ENCODE measurements at places on chromosomes 5 and 9.

DNA sequence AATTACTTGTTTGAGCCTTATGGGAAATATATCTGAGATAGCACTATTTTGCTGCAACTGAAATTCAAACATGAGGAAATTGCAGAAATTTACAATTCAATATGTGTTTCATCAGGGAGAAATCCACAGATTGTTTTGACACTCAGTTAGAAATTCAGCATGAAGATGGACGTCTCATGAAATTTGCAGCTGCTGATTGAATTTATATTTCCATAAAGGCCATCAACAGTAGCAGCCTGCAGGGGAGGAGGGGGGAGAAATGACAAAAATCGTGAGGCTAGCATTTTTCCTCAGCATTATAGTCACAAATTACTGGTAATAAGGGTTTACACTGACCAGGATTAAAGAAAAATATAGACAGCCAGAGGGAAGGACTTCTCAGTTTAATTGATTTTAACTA lies 81.0 kb downstream of the NDUFAF2 start:
- no peak for DNase-seq

- DNase-seq: no peak
Observed at GRCh38 chr9:38523121-38523520, 97.3 kb downstream of the ANKRD18A start.

GRCh38 chr9:91578911-91579310 lies 155.3 kb upstream of the NFIL3 start:
- DNase-seq: no peak

- no peak for DNase-seq
Observed at GRCh38 chr5:140576776-140577201, 12.2 kb downstream of the SLC35A4 start.

DNA sequence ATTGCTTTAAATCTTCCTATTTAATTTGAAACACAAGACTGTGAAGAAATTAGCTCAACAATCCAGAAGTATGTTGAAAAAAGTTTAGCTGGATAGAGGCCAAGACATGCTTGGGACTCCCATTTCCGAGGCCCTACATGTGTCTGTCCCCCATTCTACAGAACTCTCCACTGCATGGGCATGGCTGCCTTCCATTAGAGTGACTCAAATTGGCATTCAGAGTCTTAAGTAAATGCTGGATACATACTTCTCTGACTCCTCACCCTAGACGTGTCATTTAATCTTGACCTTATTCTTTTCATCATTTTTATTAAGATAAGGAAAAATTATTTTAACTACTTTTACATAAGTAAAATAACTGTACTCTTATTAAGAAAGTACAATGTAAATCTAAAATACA lies 530.4 kb upstream of the CDH9 start:
- no peak for DNase-seq

GRCh38 chr5:133469846-133470245 lies 142.5 kb downstream of the FSTL4 start:
- no peak for DNase-seq

GRCh38 chr5:34991486-34992238 lies 56.1 kb downstream of the AGXT2 start:
- no peak for DNase-seq

GRCh38 chr5:82754759-82755158 lies 322.4 kb downstream of the TMEM167A start:
- no peak for DNase-seq

DNA sequence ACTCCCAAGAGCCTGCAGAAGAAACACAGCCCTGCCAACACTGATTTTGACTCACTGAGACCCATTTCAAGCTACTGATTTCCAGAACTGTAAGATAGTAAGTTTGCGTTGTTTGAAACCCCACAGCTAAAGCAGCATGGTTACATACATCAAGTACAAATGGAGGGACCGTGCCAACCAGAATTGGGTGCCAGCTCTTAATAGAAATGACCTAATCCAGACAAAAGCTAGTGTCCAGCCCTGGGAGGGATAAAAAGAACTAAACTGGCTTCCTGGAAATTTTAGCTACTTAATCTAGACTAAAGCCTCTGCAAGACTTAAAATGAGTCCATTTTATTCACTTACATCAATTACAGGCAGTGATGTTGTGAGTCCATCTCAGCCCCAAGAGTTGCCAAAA lies 122.6 kb downstream of the ADAMTS12 start:
- no peak for DNase-seq

- DNase-seq: no peak
Observed at GRCh38 chr9:129172816-129173215, 5.2 kb downstream of the IER5L start.

- DNase-seq: no peak
Observed at GRCh38 chr5:59342181-59342580, 551.3 kb downstream of the PDE4D start.

Data from ecto neural progenitor cell (in vitro differentiated cells).